ENCODE measurements at places on chromosomes 12 and 14.
A peak's percentile ranks its signal among the peaks of the same experiment; 100 is the strongest.

- DNase-seq: no peak
Measured at GRCh38 chr12:31732926-31733548, 4.2 kb upstream of the AMN1 start.

DNA sequence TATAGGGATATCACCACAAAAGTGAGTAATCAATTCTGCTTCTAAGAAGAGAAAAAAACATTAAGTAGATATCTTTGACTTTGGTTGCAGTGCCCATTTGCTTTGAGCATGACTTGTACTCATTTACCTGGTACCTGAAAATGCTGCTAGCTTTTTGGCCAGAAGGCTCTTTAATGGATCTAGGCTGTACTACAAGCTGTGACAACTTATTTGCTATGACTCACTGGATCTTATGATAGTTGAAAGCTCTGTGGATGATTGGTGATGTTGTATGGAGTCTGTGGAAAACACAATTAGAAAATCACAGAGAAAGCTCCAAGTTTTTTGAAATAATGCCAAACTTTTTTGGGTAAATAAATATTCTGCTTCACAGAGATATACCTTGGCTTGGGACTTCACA is 960.9 kb upstream of the FBXO33 start:
- no peak for DNase-seq

GRCh38 chr12:4849115-4849541 is 60.6 kb upstream of the KCNA1 start:
- DNase-seq: no peak

- no peak for DNase-seq
Measured at GRCh38 chr14:68047906-68048305, 228.3 kb downstream of the RAD51B start.

DNA sequence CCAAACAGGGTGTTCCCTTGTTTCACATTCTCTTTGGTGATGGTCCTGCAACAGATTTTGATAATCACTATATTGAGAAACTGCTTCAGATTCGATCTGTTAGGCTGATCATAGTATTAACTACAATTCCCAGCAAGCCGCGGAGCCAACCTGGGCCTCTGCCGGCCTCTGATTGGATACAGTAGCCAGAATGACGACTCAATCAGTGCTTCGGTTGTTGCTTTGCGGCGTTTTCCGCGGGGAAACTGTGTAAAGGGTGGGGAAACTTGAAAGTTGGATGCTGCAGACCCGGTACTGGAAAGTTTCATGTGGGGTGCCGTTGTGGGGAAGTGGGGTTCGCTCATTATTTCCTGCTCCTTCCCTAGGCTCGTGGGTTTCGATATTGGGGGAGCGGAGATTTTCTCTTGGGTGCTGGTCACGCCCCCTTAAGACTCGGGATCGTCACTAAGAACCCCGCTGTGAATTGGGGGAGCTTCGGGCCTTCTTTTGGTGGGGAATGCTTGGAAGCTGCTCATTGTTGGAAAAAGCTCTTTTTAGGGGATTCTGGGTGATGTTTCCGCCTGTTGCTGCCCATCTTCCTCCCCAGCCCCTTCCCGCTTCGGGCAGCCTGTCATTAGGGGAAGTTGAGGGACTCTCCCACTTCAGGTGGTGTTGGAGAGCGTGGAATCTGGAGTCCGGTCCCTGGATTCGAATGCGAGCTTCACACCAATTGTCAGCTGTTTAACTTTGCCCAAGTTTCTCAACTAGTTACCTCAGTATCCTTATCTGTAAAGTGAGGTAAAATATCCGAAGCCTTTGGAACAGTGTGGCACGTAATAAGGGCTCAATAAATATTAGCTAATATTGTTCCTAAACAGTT is at the start of gene RAD51B:
TSS of gene RAD51B (plus strand) at position 217 of the 859 bp plus-strand sequence.
- peak; percentile 58 for DNase-seq

DNA sequence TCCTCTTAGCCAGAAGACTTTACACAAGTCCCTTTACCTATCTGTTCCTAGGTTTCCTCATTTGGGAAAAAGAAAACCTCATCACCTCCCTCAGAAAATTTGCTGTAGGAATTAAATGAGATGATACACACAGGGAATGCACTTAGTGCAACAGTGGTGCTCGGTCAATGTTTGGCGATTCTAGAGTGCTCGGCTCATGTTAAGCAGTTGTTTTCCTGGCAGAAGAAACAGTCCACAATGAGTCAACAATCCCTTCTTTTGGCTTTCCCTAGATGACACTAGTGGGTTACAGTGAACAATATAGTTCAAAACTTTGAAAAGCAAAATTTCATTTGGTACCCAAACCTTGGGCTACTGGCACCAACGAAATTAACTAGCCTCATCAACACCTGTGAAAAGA is 3.9 kb upstream of the TMEM233 start:
- DNase-seq: no peak

GRCh38 chr12:106740818-106741217 is 33.7 kb upstream of the RIC8B start:
- DNase-seq: no peak

DNA sequence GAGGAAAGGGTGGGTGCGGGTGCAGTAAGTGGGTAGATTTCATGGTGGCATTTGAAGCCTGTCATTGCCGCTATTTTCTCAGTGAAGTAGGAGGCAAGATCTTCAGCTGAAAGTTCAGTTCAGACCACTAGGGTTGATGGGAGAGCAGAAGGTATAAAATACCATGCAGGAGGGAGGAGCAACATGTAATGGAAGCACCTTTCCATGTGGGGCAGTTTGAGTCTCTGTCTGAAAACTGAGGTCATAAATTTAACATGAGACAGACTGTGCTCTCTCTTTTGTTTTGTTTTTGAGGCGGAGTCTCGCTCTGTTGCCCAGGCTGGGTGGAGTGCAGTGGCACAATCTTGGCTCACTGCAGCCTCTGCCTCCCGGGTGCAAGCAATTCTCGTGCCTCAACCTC is 22.7 kb downstream of the LRRC74A start:
- no peak for DNase-seq

- DNase-seq: no peak
Measured at GRCh38 chr12:114784526-114784925, 100.6 kb upstream of the TBX3 start.
